H7 (cell line): ENCODE measurements at places on chromosomes 6 and 20.
A peak's percentile ranks its signal among the peaks of the same experiment; 100 is the strongest.

DNA sequence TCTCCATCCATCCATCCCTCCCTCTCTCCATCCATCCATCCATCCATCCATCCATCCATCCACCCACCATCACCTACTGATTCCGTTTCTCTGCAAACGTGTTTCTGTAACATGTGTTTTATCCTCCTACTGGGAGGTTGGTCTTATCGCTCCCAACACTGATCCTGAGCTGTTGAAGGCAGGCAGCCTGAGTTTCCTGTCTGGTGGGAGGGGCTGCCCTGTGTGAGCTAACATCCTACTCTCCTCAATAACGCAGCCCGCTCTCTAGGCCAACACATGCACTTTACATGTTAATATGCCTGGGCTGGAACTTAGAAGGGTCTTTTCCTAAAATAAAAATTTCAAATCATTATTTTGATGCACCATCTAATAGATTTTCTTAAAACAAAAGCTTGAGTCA, 126.5 kb downstream of the WDR27 start:
- DNase-seq = no peak

DNA sequence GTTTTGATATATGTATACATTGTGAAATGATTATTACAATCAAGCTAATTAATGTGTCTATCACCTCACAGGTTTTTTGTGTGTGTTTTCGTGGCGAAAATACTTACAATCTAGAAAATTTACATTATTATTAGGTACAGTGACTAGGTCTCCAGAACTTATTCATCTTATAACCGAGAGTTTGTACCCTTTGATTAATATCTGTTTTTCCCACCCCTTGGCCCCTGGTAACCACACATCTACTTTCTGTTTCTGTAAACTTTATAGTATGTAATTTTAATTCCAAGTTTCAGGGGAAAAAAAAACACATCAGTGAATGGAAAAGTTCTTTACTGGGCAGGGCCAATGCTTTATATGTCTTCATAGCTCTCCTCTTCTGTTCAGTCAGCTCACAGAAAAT, 131.4 kb downstream of the LMBRD1 start:
- no peak for DNase-seq

GRCh38 chr6:169363590-169363989, 109.9 kb upstream of the THBS2 start:
- no peak for DNase-seq

GRCh38 chr6:157401734-157402338, 20.8 kb downstream of the ZDHHC14 start:
- DNase-seq = no peak

- DNase-seq = no peak
Measured at GRCh38 chr20:54368570-54368969, 106.8 kb upstream of the DOK5 start.

GRCh38 chr6:132404736-132405135, 3.5 kb upstream of the MOXD1 start:
- no peak for DNase-seq

- peak; percentile 45 for DNase-seq
Measured at GRCh38 chr20:51340451-51340840, 202.1 kb downstream of the NFATC2 start.

GRCh38 chr6:123415844-123416468, 220.8 kb downstream of the TRDN start:
- DNase-seq = no peak

- no peak for DNase-seq
Measured at GRCh38 chr20:2053615-2054014, 48.0 kb upstream of the STK35 start.

DNA sequence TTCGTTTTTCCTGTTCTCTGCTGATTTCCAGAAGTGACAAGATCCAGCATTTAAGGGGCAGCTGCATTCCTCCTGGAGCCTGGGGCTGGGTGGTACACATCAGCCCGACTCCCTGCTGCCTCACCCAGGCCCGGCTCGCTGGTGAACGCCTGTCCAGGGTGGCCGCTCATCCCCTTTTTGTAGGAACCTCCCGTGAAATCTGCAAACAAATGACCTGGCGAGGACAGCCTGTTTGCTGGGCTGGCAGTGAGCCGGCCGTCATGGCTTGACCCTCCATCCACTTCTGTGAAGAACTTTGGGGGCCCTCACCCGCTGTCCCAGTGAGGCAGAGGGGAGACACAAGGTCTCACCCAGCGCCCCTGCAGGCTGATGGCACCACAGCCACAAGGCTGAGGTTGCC, 39.0 kb downstream of the PYGB start:
- DNase-seq = no peak

GRCh38 chr6:50681213-50681824, 32.0 kb upstream of the TFAP2D start:
- no peak for DNase-seq

DNA sequence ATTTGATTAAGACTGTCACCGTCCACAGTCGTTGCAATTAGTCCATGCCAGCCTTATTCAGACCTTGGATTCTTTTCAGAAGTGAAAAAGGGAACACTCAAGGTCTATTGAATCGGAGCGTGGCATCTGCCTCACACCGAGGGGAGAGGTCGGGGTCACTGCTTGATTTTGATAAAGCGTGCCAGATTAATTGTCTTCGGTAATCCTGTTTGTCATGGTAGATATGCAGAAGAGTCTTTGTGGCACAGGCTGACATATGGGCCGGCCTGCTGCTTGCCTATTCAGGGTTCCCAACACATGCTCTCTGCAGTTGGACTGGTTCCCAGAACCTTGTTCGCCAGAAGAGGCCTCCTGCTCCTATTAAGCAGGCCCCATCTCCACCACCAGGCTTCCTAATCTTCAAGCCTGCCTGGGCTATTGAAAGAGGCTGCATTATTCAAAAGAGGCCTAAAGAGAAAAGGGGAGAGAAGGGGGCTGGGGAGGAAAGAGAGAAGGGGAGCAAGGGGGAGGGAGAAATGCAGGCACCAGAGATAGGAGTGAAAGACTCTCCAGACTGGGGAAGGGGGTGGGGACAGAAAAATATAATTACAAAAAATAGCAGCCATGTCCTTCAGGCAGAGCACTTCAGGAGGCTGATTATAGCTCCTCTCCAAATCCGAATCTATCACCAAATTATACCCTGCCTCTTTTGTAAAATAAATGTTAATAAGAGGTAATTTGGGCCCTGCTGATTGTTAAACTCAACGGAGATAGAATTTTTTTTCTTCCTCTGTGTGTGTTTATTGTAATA, 611.3 kb downstream of the HDGFL1 start:
- DNase-seq = no peak

GRCh38 chr20:58550275-58551059, 35.3 kb upstream of the APCDD1L start:
- peak; percentile 26 for DNase-seq

GRCh38 chr20:10129749-10130148, 88.9 kb upstream of the SNAP25 start:
- DNase-seq = no peak

GRCh38 chr6:25156123-25156522, 123.1 kb upstream of the CARMIL1 start:
- DNase-seq = no peak
